ENCODE measurements at places on chromosomes 16 and 17.

GRCh38 chr16:53629607-53630312, 73.9 kb downstream of the RPGRIP1L start:
- DNase-seq: no peak

DNA sequence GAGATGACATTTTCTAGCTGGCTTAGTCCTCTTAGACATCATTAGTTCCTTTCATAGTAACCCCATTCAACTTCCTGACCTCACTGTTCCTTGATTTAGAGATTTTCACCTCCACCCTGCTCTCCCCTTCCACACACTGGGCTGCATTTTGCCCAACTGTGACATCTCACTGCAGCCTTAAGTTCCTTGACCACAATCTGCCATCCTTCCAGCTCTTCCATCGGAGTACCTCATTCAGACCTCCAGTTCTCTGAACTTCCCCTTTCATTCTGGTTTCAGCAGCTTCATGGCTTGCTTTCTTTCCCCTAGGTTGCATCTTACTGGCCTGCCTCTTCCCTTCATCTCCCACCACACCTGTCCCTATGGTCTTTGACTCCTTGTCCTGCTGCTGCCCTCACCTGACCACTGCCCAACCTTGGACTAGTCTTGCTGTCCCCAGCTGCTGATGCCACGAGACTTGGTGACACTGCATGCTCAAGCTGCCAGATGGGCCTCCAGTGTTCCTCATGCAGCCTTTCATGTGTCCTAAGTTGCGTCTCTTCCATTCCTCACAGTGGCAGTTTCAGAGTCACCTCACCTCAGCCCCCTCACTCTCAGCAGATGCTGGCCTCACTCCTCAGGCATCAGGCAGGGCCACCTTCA, 40.8 kb downstream of the NUP88 start:
- DNase-seq: no peak

- no peak for DNase-seq
Observed at GRCh38 chr16:75379339-75379738, 54.0 kb downstream of the CFDP1 start.

DNA sequence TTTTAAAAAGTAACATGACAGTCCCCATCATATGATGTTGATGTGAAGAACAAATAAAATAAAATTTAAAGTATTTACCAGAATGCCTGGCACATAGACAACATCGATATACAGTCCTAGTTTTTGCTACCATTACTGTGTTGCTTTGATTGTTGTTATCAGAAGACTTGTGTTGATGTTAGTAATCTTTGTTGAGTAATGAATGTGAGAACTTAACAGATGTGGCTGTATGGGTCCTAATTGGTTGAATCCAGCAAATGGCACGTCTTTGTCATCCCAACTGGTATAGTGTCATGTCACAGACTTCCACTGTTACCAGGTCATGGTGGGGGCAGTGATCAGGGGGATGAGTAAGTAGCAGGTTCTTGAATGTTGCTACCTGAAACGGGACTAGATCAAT, 1151.4 kb upstream of the CDH8 start:
- no peak for DNase-seq

DNA sequence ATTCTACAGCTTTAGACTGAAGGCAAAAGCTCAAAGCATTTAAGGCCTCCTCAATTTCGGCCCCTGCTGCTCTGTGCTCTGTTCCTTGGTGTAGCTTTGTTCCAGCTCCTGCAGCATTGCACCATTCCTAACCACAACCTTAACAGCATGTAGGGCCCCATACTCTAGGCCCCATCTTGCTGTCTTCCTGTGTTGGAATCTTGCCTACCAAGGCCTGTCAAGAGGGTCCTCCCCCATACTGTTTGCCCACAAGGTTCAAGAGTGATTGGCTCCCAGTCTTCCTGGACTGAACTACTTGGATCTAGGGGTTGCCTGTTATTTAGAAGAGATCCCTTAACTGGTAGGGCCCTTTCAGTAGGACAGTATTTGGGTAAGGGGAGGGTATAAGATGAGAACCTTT, 26.8 kb downstream of the TRPV2 start:
- no peak for DNase-seq

GRCh38 chr17:63151941-63152523, 186.0 kb downstream of the TANC2 start:
- DNase-seq: no peak

DNA sequence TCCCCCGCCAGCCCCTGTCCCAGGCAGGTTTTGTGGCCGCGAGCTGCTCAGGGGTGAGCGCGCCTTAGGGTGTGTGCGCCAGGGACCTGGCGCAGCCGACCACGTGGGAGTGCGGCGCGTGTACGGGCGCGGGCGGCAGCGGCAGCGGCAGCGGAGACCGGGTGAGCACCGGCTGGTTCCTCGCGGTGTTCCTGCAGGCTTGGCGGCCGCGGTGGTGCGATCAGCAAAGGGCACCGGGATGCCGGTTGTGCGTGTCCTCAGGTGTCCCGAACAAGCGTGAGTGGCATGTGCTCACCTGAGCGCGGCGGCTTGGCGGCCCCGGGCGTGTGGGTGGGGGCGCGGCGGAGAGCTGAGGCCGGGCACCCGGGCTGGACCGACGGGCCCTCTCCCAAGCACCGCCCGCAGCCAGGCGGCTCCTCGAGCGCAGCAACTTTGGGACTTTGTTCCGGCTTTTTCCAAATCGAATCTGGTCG, 381 bp upstream of the HSD11B2 start:
- DNase-seq: no peak

GRCh38 chr17:77700165-77700881, 258.2 kb upstream of the TNRC6C start:
- no peak for DNase-seq

GRCh38 chr16:57360321-57360935, 1.8 kb downstream of the CCL22 start:
- DNase-seq: no peak

- DNase-seq: no peak
Observed at GRCh38 chr17:59778996-59779395, 71.5 kb downstream of the VMP1 start.

DNA sequence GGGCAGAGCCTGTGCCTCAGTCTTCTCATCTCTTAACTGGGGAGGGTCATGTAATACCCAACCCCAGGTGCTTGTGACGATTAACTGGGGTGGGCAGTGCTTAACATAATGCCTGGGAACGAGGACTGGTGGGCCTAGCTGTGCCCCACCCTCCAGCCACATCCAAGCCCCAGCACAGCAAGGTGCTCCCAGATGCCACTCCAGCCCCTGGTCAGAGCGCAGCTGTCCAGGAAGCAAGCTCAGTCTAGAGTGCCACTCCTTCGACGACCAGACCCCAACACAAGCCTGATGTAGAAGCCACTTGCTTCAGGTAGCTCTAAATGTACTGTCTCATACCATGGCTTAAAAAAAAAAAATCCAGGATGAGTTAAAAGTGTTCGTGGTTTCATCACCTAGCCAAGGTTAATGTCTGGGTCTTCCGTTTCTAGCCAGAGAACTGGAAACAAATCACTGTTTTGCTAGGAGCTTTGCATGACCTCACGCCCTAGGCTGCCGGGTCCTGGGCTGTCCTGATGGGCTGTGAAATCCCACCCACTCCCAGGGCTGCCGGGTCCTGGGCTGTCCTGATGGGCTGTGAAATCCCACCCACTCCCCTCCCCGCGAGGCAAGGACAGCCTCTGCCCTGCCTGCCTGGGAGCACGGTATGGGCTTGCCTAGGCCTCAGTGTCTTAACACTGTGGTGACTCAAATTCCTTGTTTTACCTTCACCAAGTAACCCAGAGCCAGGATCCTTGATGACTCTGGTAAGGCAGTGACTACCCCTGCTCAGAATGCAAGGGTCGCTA, 7.7 kb downstream of the MIEF2 start:
- DNase-seq: no peak

GRCh38 chr17:50831471-50831928, 3.9 kb upstream of the WFIKKN2 start:
- no peak for DNase-seq

GRCh38 chr16:24700549-24701392, 28.7 kb upstream of the TNRC6A start:
- no peak for DNase-seq

- no peak for DNase-seq
Observed at GRCh38 chr16:66525396-66526180, 24.3 kb downstream of the TK2 start.

DNA sequence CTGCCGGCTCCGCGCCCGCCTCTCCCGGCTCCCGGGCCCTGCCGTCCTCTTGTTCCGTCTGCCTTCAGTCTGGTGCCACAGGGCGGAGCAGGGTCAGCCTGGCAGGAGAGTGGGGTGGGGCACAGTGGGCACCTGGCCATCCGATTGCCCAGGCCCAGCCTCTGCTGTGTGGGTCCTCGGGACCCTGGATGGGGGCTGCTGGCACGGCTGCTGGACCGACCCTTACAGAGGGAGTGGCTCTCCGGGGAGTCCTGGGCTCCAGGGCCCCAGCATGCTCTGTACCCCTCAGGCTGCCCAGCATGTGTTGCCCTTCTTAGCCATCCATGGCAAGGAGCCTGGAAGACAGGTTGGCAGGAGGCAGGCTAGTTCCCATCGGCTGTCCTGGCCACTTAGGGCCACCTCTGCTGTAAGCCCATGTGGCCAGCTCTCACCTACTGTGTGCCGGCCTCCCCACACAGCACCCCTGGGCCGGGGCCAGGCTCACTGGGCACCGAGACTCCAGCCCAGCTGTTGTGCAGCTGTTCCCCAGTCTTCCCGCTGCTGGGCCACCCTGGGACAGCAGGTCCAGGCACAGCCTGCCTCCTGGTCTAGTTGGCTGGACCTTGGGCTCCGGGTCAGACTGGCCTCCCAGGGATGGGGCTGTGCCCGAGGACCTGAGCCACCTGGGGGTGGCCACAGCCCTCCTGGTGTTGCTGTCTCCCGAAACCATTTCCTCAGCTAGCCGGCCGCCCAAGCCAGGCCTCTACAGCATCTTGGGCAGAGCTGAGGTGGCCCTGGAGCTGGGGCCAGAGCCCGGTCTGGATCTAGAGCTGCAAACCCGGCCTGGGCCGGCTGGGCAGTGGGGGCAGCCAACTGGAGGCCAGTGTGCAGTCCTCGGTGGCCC, 24.9 kb downstream of the BAHCC1 start:
- no peak for DNase-seq

- no peak for DNase-seq
Observed at GRCh38 chr17:59377410-59377809, 46.0 kb downstream of the YPEL2 start.
